H7 (cell line): ENCODE measurements at places on chromosomes 12 and 14. TPM values are rescaled to one million over a fixed set of nuclear protein-coding genes. Genes with fewer than 3 reads are reported as not detected.

The HAL gene
- total RNA-seq = 0.10 and 0.15 TPM in 2 replicates

The ZNF84 gene
- 12.1 and 14.6 TPM in 2 replicates for total RNA-seq

The CD163L1 gene
- 0.17 and 0.22 TPM in 2 replicates for total RNA-seq

The TNS2 gene
- total RNA-seq = 7.6 and 8.7 TPM in 2 replicates

The CFAP54 gene
- total RNA-seq = not detected in 2 replicates

The DPPA3 gene
- total RNA-seq = 3.0 and 3.4 TPM in 2 replicates

The CDC42BPB gene
- total RNA-seq = 56.1 and 59.8 TPM in 2 replicates

The FAM186B gene
- 0.11 and 0.21 TPM in 2 replicates for total RNA-seq

The HCAR3 gene
- not detected in 2 replicates for total RNA-seq

The KRT8 gene
- 318 and 445 TPM in 2 replicates for total RNA-seq

DNA sequence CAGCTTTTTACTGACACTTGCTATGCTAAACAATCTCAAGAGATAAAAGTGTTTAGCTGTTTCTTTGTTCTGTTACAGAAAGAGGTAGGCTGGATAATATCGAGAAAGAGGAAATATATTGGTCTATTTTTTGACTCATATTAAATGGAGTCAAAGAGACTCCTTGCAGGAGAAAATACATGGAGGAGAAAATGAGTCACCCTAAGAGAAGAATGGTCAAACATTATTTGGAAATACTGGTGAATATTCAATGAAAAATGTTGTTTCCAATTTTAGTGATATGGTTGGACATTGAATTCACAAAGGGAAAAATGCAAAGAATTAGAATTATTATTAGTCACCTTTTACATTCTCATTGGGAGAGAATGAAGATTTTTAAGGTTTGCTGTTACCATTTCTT lies 3.2 kb downstream of the KCNJ8 start:
- no peak for DNase-seq

DNA sequence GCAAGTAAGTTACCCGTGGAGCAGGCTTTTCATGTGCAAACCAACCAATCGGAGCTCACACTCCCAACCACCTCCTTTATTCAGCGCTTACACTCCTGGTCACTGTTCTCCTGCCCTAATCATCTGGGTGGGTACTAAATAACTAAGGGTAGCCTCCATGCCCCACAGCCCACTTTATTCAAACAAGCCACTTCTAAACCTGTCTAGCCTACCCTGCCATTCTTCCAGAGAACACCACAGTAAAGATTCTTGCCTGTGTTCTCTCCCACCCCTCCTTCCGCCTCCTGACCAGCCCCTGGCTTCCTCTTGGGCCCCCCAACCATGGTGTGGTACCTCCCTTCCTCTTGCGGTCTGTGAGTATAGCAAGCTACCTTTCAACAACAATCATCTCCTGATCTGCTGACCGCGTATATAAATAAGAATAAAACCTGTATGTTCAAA lies 581.9 kb downstream of the VRK1 start:
- DNase-seq = peak; percentile 41

GRCh38 chr12:71654200-71654599 lies 9.4 kb downstream of the ZFC3H1 start:
- no peak for DNase-seq

DNA sequence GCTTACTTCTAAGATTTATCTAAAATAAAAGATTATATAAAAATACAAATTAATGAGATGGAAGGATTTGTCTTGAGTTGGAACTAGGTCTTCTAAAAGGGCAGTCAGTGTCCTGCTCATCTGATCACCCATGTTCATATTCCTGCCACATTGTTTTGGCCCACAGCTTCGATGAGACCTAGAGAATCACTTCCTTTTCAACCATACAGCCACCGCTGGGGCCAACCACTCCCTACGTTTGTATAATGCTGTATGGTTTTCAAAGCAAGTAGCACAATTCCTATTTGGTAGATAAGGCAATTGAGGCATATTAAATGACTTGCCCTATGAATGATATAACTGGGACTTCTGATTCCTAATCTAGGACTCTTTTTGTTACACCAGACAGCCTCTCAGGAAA lies 249.4 kb downstream of the ZFP36L1 start:
- no peak for DNase-seq

DNA sequence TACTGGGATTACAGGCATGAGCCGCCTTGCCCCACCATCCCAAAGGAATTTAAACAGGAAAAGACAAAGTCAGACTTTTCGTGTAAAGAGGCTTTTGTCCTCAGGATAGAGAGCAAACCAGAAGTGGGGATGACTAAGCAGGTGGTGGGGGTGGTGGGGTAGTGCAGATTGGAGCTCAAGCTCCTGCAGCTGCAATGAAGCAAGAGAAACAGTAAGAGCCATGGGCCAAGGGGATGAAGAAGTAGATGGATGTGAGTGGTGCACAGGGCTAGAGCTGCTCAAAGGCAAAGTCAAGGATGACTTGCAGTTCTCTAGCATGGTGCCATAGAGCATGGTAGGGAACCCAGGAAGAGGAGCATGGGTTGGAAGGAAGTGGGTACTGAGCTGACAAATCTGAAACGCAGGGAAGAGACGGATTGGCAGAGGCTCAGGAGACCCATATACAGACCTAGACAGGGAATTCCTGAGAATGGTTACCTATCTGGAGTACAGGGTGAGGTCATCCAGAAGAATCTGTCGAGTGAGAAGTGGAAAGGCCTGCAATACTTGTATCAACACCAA lies 11.4 kb upstream of the RNF34 start:
- no peak for DNase-seq

DNA sequence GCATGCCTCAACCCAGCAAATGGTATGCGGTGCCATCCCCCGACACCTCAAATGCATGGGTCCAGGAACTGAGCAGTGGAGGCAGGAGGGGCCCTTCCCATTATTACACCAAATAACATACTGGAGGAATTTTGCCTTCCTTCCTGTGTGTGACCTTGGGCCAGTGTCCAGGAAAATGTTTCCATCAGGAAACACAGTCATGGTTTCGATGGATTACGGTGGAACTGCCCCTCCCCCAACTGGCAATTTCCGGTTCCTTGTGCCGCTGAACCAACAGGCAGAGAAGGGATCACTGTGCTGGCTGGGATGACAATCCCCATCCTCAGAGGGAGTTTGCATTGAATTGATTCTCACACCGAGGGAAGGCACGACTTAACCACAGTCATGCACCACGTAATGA lies 9.1 kb upstream of the CDC42BPB start:
- DNase-seq = no peak

DNA sequence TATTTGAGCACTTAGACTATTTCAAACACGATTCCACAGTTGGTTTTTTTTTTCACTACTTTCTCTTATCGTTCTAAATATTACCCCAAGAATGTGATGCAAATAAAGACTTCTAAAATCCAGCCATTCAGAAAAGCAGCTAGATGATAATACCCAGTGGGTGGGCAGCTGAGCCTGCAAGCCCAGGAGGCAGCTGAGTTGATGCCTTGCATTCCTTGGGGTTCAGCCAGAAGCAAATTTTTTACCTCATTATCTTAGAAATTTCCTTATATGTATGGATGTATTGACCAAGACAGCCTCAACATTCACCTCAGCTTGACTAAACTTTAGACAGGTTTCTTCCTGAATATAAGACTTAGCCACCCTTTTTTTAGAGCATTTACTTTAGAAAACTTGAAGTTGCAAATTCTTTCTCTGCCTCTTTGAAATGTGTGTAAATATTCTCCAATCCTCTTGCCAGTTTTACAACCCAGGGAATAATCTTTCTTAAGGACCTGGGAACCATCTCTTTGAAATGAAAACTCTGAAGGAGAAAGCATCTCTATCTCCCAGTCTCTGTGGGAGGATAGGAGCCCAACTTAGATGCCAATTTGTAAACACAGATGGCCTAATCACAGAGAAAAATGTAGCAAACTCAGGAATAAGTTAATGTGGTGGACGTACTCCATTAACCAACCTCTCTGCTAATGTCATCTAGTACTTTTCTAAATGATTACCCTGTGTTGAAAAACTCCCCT lies 52.2 kb upstream of the ANP32D start:
- DNase-seq = peak; percentile 26

GRCh38 chr14:85701763-85702162 lies 171.8 kb downstream of the FLRT2 start:
- no peak for DNase-seq

- DNase-seq = peak; percentile 4
Observed at GRCh38 chr12:10457760-10458159, 4.6 kb upstream of the KLRC1 start.

DNA sequence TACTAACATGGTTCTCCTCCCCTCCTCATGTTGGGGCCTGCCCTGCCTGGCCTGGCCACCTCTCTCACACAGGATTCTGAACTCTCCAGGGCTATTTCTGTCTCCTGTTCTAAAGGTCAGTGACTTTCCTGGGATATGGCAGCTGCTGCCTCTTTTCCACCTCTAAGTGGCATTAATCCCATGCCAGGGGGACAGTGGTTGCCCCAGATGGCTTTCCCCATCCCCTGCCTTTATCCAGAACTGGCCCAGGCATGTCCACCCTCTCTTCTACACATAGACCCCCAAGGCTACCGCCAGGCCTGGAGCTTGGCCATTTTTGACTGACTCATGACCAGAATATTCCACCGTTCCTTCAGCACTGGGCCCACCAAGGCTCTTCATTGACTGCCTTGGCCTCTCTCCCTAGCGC lies 90.4 kb downstream of the IRF2BPL start:
- no peak for DNase-seq

- no peak for DNase-seq
Observed at GRCh38 chr12:47553266-47553665, 152.6 kb downstream of the RPAP3 start.

DNA sequence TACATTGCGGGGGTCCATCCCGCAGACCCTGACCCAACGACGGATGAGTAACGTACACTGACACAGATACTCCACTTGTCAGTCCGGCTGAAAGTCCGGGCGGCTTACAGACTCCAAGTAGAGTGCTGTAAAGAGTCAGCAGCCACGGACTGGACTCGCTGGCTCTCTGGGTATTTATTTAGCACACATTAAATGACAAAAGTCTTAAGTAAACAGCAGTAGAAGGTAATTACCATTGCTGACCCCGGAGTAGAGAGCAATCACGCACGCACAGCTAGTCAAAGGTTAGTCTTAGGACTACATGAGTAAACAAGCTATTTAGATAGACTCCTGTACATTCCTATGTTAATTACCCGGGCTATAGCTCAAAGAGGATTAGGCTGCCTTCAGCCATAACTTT lies 780.9 kb downstream of the RPS29 start:
- DNase-seq = peak; percentile 2

GRCh38 chr12:61916831-61917230 lies 343.4 kb upstream of the USP15 start:
- no peak for DNase-seq
